ENCODE measurements at places on chromosomes 5 and 9.

DNA sequence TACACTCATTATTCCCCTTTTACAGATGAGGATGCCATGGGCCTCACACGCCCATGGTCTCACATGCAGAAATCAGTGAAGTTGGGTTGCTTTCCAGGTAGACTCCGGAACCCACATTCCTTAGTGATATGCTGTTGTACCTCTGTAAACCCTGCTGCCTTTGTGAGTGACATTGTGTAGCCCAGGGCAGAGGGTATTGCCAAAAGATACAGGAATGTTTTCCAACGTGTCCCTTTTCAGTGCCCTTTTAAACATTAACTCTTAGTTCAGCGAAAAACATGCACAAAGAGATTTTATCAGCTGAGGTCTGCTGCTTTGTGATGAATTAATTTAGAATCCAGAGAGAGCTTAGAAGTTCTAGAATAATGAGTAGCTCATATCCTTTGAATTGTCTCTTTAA is 38.3 kb upstream of the TRMT10B start:
- no peak for DNase-seq

- DNase-seq, result no peak
Observed at GRCh38 chr5:172442592-172442991, 11.7 kb downstream of the SH3PXD2B start.

DNA sequence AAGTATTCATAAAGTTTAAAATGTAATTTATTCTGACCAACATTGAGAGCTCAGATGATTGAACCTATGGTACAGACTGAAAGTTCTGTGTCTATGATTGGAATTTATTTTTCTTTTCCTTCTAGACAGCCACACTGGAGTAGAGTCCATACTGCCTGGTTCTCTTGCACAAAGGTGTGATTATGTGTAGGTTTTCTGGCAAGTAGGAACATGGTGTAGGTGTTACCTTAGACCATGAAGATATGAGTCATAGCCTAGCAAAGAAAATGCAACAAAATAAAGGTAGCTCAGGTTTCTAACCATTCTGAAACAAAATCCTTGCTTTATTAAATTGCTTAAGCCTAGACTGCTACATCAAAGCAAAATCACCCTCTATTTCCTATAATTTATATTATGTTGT is 143.4 kb downstream of the CDH12 start:
- no peak for DNase-seq

DNA sequence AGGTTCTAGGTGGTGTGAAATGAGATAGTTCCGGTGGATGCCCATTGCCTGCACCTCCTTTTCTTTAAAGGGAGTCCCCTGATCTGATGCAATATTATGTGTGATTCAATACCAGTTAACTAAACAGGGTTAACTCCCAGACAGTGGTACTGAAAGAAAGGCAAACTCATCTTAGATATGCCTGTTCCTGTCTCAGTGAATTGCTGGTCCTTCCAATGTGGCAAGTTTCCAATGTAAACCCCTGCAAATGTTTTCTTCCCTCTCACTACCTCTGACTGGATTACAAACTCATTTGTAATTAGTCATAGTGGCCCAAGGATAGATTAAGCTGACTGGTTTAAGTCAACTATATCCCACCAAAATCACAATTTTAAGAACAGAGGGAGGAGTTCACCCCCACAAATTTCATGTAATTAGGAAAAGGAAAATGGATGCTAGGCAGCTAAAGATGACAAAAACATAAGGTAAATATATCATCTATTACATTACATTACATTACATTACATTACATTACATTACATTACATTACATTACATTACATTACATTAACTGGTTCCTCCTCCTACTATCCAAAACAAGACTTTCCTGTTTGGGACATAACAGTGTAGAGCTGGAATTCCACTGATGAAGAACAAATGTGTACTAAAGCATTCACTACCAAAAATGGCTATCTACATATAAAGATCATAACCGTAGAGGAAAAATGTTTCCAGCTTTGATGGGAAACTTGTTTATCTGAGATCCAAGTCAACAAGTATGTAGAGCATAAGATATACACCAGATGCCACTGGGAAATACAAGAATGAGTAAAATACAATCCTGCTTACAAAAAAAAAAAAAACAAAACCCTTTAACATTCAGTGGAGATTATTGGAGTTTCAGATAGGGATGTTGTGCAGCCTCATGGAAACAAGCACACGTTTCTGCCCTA is 121.5 kb upstream of the SNX2 start:
- DNase-seq, result no peak

- no peak for DNase-seq
Observed at GRCh38 chr5:21236971-21237427, 1249.0 kb upstream of the CDH18 start.
